ENCODE measurements at places on chromosomes 6 and 20. TPM values are rescaled to one million over a fixed set of nuclear protein-coding genes. Genes with fewer than 3 reads are reported as not detected.

DNA sequence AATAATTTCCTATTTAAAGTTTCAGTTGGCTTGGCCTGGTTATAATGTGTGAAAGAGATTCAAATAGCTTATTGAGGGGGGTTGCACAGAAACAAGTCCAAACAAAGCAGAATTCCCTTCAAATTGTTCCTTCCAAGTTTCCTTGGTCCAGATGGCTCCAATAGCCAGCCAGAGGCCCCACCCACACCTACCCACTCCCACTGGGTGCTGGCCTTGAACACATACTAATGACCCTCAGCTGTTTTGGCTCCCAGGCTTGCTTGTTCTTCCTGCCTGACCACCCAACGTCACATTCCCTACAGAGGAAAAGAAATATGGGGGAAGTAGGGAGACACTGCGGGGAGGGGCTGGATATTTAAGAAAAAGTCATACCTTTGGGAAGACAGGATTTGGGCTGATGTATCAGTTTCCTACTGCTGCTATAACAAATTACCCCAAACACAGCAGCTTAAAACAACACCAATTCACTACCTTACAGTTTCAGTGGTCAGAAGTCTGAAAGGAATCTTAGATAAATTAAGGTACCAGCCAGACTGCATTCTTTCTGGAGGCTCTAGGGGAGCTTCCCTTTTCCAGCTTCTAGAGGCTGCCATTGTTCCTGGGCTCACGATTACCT, 95.7 kb downstream of the COL21A1 start:
- no peak for DNase-seq

UNC93A gene
- 8.3 TPM for polyA plus RNA-seq

- DNase-seq: no peak
Measured at GRCh38 chr20:12434672-12435071, 517.0 kb downstream of the BTBD3 start.

METTL24 gene
- polyA plus RNA-seq: 14.7 TPM

SDC4 gene
- polyA plus RNA-seq: 156 TPM

GRCh38 chr20:33984182-33984719, 9.5 kb upstream of the RALY start:
- DNase-seq: no peak

DNA sequence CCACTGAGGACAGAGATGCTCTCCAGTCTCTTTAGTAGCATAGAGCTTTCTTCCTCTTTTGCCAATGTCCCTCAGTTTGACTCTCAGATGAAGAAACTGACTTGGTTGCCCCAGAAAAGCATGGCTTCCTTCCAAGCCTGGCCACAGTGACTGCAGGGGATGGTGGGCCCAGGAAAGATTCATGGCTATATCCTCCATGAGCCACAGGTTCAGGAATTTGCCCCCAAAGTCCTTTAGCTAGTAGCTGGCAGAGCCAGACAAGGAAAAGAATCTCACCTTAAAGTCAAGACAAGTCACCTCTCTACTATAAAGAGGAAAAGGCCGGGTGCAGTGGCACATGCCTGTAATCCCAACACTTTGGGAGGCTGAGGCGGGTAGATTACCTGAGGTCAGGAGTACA, 43.4 kb downstream of the TRAM2 start:
- DNase-seq: no peak

GRCh38 chr6:89487864-89488263, 54.9 kb downstream of the ANKRD6 start:
- DNase-seq: no peak

BIRC7 gene
- polyA plus RNA-seq: 0.37 TPM

C6orf47 gene
- polyA plus RNA-seq: 18.2 TPM

ME1 gene
- 2.5 TPM for polyA plus RNA-seq

GRCh38 chr6:161216616-161217205, 57.1 kb downstream of the AGPAT4 start:
- DNase-seq: no peak

DNA sequence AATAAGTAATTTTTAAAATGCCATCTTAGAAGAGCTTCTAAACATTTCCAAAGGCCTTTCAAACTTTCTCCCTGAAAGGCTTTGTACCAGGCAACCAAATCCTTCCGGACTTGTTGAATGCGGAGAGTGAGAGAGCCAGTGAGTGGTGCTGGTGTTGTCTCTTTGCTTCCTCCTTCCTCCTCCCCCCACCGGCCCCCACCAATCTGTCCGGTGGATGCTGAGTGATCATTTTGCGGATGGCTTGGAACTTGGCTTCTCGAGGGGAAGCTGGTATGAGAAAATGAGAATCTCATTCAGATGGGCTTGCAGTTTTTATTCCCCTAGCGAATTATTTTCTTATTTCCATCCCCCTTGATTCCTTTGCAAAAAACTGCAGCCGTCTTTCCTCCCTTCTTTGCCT, 97.3 kb downstream of the ANKRD60 start:
- no peak for DNase-seq

- DNase-seq: peak; percentile 36
Measured at GRCh38 chr6:133503336-133503729, 262.2 kb downstream of the EYA4 start.

BACH2 gene
- polyA plus RNA-seq: 11.4 TPM

DNA sequence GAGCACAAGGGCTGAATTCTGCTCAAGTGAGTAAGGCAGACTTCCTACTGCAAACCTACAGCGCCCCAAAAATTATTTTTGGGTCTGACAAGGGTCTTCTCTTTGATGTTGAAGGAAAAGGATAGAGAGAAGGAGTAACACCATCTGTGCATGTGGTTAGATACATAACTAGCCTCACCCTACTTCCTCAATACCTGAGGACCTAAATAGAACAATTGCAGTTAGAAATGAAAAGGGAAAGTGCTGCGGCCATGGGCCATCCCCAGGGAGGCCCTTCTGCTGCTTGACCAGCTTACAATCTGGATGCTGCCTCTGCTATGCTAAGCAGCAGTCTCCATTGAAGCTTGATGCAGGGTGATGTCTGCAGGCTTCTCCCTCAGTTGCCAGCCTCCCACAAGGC, 63.2 kb upstream of the ARMH2 start:
- no peak for DNase-seq

GRCh38 chr20:34525709-34526416, 9.6 kb downstream of the DYNLRB1 start:
- no peak for DNase-seq

DNA sequence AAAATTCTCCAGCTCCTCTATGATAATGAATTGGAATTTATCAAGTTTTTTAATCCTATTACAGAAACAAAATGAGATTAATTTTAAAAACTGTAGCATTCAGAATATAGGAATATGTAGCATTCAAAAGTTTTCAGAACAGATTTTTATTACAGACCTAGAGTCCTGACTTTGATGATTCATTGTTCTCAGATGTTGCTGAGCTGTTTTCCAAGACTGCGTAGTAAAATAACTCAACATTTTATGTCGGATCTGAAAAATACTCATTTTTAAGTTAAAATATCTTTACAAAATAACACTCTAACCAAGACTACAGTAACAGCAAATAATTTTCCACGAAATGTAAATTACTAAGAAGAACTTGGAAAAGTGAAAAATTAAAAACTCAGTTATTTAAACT, 67.1 kb downstream of the SYCP2 start:
- DNase-seq: no peak

DNA sequence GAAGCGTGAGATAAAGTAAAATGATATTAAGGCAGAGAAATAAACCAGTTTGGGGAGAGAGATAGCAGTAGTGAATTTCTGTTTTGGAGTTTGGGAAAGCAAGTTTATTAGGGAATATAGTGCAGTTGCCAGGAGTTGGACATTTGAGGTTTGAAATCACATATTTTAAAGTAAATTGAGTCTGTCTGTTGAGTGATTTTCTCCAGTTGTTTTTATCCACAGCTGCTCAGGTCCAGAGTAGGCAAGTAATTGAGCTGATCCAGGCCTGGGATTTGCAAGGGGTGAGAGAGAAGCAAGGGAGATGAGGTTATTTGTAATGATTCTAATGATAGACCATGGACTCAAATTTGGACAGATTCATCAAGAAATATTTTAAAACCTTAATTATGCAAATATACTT, 481.9 kb downstream of the UTRN start:
- no peak for DNase-seq

TTBK1 gene
- polyA plus RNA-seq: 0.37 TPM

GRCh38 chr6:21383450-21384085, 210.0 kb upstream of the SOX4 start:
- no peak for DNase-seq

AGER gene
- 28.0 TPM for polyA plus RNA-seq

DNA sequence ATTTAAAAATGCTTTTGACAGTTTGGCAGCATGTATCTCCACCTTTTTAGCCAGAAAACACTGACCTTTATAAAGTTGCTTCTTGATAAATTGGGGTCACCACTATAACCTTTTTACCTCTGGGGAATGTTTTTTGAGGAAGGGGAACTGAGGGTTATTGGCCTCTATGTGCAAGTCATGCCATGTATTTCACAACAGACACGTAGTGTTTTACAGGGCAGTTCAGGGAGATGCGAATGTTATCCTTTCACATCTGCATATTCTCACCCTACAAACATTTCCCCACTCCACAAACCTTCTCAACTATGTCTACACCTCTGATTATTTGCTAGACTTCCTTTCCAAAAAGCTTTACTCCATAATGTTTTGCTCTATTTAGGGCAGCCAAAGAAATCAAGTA, 17.0 kb upstream of the SLA2 start:
- no peak for DNase-seq

- no peak for DNase-seq
Measured at GRCh38 chr6:70685494-70686180, 18.0 kb downstream of the SMAP1 start.

OR2J3 gene
- polyA plus RNA-seq: not detected

RNF182 gene
- polyA plus RNA-seq: 2.8 TPM

DNA sequence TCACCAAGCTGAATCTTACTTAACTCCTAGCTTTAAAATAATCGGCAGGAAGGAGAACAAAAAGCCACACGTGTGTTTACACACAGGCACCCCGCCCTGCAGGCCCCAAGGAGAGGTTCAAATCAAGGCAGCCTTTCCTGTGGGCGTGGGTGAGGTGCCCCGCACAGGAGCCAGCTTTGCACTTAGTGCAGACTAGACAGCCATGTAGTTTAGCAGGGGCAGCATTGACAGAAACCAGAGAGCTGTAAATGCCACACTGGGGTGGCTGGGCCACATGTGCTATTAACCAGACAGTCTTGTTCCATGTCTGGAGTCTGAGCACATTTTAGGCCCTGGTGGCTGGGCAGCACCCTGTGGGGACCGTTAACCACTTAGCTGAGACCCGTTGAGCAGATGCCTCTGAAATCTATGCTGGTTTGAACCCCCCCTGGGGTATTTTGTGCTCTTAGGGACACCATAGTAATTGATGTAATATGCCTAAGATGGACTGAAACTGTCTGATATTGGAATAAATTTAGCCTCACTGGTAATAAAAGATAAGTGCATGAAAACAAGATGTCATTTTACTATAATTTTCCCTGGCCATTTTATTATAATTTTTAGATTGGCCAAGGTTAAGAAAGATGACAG, 106.4 kb upstream of the KCNG1 start:
- no peak for DNase-seq

CTAGE9 gene
- polyA plus RNA-seq: 0.55 TPM

PGC gene
- not detected for polyA plus RNA-seq

- no peak for DNase-seq
Measured at GRCh38 chr6:31836047-31836473, 8.5 kb downstream of the HSPA1B start.

DNA sequence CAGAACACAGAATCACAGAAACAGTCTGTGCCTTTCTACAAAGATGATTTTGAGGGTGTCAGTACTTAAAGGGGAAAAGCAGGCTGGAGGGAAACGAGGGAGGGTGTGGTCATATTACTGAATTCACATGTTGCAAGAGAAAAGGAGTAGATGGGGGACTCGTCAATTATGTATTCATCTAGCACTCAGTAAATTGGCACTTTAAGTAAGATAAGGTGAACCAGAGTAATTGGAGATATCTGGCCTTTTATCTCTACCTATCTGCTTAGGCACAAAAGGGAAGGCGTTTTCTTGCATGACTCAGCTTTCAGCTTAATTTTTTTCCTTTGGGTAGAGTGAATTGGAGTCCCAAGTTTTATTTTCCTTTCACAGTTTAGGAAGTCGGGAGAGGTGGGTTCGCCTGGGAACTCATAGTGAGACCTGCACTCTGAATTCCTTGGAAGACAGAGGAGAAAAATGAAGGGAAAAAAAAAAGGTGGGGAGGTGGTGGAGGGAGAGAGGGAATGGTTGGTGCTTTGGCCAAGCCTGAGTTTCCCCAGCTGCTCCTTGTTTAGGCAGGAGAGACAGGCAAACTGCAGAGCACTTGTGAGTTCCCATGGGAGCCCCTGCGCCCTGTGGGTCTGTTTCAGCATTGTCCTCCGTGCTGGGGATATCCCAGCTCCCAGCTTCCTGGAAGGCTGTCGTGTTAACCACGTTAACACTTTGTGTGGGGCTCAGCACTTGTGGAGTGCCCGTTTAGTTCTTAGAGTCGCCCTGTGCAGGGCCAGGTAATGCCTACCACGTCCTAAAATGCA, 19.7 kb upstream of the GTSF1L start:
- no peak for DNase-seq

PLA2G7 gene
- polyA plus RNA-seq: 2.6 TPM

DNA sequence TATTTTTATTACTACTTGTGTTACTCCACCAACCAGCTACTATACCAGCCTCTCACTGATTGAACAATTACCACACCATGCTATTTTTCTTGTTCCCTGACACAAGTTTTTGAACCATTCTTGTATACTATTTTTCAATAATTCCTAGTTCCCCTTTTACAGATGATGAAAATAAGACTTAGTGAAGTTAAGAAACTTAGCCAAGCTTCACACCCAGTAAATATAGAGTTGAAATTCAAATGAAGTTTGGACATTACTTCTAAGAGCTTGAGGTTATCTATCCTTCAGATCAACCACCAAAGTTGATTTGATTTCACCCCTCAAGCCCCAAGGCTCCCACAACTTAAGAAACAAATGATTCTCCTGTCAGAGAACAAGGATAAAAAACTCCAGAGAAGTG, 13.1 kb upstream of the BCAS1 start:
- DNase-seq: no peak

GRCh38 chr6:43181621-43181941, 415 bp upstream of the CUL9 start:
- DNase-seq: no peak

KIF25 gene
- 0.76 TPM for polyA plus RNA-seq

FNDC11 gene
- 0.81 TPM for polyA plus RNA-seq

SKIC2 gene
- polyA plus RNA-seq: 60.8 TPM

DNA sequence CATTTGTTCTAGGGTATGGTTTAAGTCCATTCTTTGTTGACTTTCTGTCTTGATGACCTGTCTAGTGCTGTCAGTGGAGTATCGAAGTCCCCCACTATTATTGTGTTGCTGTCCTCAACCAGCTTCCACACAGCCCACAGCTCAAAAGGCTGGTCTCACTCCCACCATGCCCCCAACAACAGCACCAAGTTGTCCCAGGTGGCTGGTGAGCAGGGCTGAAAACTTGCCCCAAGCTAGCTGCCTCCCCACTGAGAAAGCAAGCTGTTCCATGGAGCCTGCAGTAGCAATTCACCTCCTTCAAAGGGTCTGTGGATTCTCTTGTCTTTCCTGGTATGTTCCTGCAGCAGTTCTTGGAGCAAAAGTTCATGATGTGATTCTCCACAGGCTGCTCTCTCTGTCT, 221.0 kb downstream of the SYNDIG1 start:
- no peak for DNase-seq

All from left kidney (tissue), 8 donors.